Endothelial cell (in vitro differentiated cells): ENCODE measurements at places on chromosomes 5 and 9.

GRCh38 chr5:150751096-150751891 lies 7.5 kb downstream of the DCTN4 start:
- DNase-seq = no peak

DNA sequence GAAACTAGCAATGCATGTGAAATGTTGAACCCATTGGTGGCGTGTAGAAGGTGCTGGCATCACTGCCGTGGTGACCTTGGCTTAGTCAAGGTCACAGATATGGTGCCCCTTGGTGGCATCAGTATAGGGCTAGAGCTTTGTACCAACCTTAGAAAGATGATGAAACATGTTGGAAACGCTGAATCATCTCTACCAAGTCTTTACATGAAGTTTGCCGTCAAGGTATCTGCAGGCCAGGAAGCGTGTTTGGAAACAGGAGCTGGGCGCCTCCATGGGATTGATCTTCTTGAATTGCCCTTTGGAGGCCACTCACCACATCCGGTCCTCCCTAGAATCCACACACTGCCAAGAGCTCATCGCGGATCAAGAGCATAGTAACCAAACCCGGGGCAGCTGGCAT lies 16.9 kb upstream of the BOD1 start:
- no peak for DNase-seq

- DNase-seq = no peak
Measured at GRCh38 chr9:78064075-78064474, 32.5 kb upstream of the GNAQ start.

DNA sequence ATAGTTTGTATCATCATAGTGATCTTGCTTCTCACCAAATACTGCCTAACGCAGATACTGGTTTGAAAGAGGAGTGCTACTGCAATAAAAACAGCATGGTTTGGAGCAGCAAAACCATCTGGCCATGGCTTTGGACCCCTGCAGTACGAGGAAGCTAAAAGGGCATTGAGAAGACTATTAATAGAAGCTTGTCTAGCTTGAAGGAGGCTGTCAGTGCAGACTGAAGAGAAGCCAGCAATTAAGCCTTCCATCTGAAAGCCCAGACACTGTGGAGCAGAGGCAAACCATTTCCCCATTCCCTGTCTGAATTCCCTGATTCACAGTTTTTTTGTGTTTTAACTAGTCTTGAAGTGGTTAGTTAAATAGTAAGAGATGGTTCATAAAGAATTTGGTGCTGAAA lies 281.6 kb downstream of the PTPRD start:
- DNase-seq = no peak

DNA sequence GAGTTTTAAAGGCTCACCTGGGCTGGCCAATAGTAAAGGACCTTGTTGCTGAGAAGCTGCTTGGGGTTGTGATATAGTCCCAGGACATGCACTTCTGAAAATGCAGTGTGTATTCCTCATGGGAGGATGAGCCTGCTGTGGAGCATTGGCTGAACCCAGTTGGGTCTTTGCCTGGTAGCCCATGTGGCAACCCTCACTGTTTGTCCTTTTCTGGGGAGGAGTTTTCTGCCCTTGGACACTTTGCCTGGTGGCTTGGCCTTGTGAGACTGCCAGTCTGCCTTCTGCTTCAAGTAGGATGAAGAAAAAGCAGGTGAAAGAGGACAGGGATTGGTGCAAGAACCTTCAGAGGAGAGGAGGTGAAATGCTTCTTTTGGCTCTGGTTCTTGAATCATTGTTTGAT lies 4.0 kb downstream of the TENT4A start:
- no peak for DNase-seq

DNA sequence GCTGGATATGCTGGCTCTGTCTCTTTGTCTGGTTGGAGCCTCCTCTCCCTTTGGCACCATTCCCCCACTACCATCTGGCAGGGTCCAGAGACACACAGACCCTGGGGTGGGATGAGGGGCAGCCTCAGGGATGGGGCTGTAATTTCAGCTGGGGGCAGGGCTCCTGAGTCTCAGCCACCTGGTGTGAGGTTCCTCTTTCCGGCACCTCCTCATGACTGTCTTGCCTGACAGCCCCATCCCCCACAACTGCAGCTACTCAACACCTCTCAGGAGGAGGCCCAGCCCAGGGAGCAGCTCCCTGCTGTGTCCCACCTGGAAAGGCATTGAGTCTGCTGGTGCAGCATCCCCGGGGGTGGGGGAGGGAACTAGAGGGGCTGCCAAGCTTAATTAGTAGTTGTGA lies 11.7 kb upstream of the RPS14 start:
- DNase-seq = no peak

DNA sequence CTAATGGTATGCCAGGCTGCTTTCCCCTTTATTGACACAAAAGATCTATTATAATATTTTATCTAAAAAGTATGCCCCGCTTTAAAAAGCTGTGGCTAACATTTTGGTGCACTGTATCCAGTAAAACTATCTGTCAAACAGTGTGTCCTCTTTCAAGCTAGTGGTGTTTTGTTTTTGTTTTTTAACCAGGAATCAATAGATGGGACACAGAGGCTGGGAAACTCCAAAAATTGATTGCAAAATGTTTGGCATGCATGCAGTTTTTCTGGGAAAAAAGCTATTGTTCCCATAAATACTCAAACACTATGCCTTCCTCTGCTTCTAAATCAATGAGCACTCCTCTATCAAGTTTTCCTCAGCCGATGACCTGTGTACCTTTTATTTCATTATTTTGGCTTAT lies 34.3 kb upstream of the PDZD2 start:
- DNase-seq = no peak

- DNase-seq = no peak
Measured at GRCh38 chr5:102760815-102761214, 5.7 kb downstream of the PAM start.

GRCh38 chr9:108444400-108445358 lies 411.1 kb downstream of the ACTL7B start:
- no peak for DNase-seq

DNA sequence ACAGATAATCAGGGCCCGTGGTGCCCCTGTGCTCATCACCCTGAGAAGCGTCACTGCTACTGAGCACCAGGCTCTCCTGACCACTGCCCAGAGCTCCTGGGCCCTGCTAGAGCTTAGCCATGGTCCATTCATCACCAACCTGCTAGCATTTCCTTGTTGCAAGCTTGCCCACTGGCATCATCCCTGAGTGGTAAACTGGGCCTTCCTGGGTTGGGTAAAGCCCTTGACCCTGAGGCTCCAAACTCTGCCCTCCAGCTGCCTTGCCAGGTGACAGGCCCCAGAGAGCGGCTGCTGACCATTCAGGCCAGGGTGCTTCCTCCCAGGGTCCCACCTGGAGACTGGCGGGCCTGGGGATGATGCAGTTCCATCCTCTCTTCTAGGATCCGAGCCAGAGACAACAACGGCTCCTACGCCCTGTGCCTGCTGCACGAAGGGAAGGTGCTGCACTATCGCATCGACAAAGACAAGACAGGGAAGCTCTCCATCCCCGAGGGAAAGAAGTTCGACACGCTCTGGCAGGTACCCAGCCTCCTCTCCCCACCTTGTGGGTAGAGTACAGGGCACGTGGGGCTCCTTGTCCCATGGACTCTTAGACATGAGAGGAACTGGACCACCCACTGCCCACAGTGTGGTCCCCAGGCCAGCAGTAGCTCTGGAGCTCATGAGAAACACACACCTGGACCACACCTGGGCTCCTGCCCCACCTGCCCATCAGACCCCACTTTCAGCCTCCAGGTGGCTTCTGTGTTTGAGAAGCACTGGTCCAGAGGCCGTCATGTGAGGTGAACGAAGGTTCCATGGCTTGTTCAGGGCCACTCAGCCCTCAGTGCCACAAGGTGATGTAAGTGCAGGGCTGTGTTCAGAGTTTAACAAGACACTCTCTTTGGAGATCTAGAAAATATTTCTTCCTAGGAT lies 60.5 kb downstream of the SYK start:
- no peak for DNase-seq

GRCh38 chr5:125372694-125373631 lies 626.5 kb upstream of the ZNF608 start:
- peak; percentile 16 for DNase-seq

GRCh38 chr9:95125652-95126051 lies 191.9 kb downstream of the FANCC start:
- DNase-seq = no peak

DNA sequence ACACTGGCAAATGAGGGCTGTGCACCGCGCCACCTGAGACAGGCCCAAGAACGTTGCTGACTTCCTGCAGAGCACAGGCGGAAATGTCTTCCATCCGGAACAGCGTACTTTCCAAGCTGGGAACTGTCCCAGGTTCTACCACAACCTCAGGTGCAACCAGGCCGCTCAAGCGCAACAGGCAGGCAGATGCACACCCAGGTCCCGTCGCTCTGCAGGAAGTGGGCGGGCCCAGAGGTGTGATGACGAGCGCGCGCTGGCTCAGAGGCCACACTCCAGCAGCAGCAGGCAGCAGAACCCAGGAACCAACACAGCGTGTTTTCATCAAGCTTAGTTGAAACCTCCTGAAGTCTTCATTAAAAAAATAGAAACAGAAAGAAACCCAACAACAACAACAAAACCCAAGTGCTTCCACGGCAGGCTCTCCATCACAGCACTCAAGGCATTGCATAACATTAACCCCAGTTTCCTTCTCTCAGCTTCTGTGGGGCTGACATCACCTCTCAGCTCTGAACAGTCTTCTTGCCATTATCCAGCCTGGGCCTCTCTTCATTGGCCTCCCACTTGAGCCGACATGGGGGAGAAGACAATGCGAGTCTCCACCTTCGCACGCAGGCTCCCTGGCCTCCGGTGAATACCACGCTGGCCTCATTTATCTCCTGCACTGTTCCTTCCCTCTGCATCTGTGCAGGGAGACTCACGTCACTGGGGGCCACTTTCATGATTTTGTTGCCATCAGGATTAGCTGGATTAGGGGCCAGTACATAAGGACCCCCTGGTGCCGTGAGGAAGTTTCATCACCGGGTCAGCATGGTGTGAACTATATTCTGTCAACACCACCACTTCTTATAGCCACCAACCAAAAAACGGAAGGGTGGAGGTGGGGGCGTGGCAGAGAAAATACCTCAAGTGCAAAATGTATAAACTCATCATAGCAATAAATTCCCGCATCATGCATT lies 22.1 kb downstream of the PTCH1 start:
- DNase-seq = no peak

- DNase-seq = no peak
Measured at GRCh38 chr5:40679913-40680681, at the start of gene PTGER4. PTGER4 (plus strand) TSS chr5:40679915; CDS start chr5:40680994, 1,079 bp downstream.

- DNase-seq = no peak
Measured at GRCh38 chr5:170166101-170166500, 60.4 kb downstream of the FOXI1 start.

GRCh38 chr5:116575326-116576052 lies 866 bp upstream of the SEMA6A start:
- peak; percentile 33 for DNase-seq

- no peak for DNase-seq
Measured at GRCh38 chr9:111728617-111729366, 65.9 kb downstream of the SHOC1 start.

- no peak for DNase-seq
Measured at GRCh38 chr9:92035687-92036410, 79.4 kb downstream of the SPTLC1 start.

DNA sequence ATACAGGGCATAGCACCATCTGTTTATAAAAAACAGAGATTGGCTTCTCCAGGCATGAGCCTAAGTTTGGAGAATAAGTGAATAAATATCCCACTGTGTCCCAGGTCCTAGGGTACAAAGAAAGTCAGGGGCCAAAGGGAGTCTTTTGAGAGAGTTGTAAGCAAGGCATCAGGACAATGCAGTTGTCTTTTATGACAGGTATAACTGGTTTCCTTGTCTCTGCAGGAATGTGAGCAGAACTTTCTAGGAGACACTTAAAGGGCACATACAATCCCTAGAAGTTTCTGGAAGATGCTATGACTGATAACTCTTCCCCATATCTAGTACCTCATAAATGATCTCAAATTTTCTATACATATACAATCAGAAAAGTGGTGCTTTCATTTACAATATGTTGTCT lies 245.6 kb upstream of the RGMB start:
- DNase-seq = no peak

DNA sequence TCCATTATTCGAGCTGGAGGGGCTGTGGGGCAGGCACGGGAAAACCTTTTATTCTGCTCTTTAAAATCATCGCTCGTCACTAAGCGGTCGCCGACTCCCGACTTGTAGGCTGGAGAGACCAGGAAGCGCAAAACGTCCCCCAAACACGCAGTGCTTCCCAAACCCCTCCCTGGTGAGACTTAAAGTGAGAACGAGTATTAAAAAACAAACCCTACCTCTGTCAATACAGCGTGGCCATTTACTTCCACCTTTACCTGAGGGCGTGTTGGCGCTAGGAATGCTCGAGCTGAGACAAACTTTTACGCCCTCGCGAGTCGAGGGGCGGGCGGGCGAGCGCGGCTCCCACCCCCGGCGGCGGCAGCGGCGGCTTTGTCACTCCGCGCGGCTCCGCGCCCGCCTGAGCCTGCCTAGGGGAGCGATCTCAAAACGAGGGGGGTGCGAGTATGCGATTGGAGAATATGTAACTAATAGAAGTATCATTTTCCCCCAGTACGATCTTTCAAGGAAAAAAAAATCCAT lies at the start of gene NR2F1-AS1:
Gene NR2F1-AS1 (minus strand): TSS at position 293 of the 519 bp plus-strand sequence.
- no peak for DNase-seq

- DNase-seq = no peak
Measured at GRCh38 chr5:1783216-1783554, 16.5 kb downstream of the MRPL36 start.

- DNase-seq = no peak
Measured at GRCh38 chr9:82923912-82924605, 138.9 kb downstream of the RASEF start.

- DNase-seq = no peak
Measured at GRCh38 chr9:1335174-1335573, 285.0 kb downstream of the DMRT2 start.

- DNase-seq = no peak
Measured at GRCh38 chr9:125805057-125805456, 57.9 kb downstream of the PBX3 start.

GRCh38 chr9:21559402-21560280 lies 77.5 kb upstream of the IFNE start:
- peak; percentile 55 for DNase-seq

GRCh38 chr9:127196826-127197145 lies 67.8 kb upstream of the GARNL3 start:
- no peak for DNase-seq

DNA sequence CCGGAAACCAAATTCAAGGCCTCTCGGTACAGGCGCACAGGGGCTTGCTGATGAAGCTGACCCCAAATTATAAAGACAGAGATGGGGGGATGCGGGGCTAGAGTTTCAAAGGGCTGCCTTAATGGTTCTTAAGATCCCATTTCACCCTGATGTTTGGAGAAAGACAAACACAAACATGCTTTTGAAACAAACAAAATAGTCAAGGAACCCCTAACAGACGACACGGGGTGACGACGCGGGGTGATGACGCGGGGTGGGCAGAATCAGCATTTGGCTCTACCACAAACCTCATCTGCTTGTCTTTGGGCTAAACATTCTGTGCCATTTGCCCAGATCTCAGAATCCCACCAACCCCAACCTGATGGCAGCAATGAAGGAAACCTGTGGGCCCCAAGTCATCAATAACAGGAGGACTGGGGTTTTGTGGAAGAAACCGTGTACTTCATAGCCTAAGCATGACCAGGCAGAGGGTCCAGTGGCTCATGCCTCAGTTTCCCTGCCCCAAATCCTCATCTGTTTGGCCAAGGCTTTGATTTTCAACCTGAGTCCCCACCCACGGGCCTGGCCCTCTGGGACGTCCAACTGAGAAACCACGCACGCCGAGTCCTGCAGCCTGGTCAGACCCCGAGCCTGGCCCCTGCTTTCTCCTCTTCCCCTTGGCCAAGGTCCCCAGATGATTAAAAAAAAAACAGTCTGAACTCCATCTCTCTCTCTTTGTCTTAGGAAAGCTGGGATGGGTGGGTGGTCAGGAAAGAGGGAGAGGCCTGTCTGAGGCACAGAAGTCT lies 148.5 kb downstream of the COL23A1 start:
- DNase-seq = no peak
